ENCODE measurements at places on chromosomes 6 and 20.

- DNase-seq, result no peak
Measured at GRCh38 chr20:57069442-57069841, 197.0 kb downstream of the BMP7 start.

GRCh38 chr6:73579389-73579788 lies 58.6 kb upstream of the EEF1A1 start:
- peak; percentile 64 for DNase-seq

DNA sequence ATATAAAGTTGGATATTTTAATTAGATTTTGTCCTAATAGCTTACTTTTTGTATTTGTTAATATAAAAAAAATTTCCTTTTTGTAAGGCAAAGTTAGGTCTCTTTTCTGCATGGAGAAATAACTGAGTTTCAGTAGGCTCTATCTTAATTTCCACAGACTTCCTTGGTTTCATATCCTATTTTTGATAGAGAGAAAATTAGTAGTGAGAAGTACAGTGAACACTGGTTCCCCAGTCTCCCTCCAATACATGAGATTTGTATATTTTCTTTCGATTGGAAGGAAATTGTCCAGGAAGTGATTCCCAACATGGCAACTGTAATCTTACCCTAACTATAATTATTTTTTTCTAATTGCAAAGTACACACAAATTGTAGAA lies 26.4 kb downstream of the TRIM27 start:
- DNase-seq, result no peak

GRCh38 chr20:59398537-59399205 lies 98.3 kb downstream of the EDN3 start:
- DNase-seq, result no peak

DNA sequence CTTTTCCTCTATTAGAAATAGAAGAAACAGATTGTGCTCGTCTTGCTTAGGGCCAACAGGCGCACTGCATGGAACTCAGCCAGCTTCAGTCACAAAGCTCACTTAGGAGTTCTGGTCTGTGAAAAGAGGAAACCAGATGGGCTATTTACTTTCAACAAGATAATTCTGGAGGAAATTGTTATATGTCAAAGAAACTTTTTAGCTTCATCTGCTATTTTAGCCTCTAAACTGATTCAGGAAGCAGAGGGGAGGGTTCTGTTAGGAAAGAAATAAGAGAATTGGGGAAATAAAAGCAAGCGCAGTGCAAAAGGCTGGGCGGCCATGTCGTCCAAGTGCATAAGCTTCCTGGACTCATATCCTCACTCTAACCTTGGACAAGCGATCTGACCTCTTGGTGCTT lies 21.3 kb downstream of the PRKN start:
- no peak for DNase-seq

DNA sequence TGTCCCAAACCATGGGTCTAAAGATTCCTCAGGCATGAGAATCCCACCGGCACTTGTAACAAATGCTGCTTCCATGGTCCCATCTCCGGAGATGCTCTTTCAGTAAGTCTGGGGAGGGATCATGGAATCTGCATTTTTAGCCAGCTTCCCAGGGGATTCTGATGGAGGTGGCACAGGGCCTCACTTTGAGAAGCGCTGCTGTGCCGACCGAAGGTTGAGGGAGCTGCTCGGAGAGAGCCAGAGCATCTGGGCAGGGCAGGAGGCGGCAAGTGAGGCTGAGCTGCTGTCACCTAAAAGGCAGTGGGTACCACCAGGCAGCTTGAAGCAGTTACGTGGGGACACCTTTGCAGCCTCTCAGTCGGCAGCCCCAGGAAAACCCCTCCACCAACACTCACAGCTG lies 100.2 kb upstream of the CDYL start:
- DNase-seq, result no peak

DNA sequence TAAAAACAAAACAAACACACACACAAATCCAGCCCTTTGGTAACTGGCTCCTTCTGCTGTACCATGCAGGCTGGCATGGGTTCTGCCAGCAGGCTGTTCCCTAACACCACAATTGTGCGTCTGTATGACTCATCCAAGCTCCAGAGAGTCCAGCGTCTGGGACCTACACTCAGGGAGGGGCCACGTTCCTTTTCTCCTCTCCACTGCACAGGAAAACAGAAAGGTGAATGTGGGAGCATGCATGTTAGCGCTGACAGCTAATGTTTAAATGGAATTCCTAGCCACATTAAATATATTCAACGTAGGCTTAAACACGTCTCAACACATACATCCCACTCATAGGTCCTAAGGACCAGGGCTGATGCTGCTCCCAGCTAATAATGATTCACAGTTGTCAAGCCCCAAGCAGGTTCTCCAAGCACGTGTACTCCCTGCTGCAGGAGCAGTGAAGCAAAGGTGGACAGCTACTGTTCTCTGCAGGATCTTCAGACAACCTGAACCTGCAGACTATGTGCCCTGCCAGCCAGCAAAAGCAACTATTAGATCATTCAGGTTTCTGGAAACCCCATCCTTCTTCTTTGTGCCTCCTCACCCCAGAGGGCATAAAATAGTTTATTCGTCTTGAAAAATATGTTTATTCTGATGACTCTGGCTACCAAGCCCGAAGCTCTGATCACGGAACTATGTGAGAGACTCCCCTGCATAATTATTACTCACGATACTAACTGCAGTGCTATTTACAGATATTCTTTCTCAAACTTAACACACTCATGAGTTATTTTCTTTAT lies 20.9 kb downstream of the MAP1LC3A start:
- DNase-seq, result peak; percentile 53

DNA sequence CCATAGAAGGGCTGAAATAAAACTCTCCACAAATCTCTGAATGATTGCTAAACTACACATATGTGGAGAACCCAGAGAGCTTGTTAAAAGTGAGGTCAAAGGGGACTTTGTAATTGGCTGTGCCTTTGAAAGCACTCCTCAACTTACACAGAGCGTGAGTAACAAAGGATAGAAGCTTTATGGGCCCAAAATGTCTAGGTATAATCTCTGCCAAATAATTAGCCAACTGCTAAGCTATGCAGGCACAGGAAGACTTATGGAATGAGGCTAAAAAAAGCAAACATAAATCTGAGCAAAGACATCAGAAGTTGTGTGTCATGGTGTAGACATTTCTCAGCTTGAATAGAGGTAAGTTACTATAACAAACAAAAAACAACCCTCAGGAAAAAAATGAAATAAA lies 23.3 kb upstream of the UST start:
- DNase-seq, result no peak

GRCh38 chr20:54063992-54064676 lies 6.3 kb downstream of the BCAS1 start:
- no peak for DNase-seq

GRCh38 chr6:159044899-159045727 lies at the start of gene TAGAP:
Gene TAGAP, minus strand, starts transcription at chr6:159044991. Its CDS starts 845 bp downstream, at chr6:159044146.
- peak; percentile 96 for DNase-seq
